ENCODE measurements at places on chromosomes 3 and 15.

GRCh38 chr15:33328106-33328505, 17.3 kb downstream of the RYR3 start:
- no peak for DNase-seq

GRCh38 chr3:42019953-42020260, 58.0 kb upstream of the ULK4 start:
- DNase-seq, result no peak

DNA sequence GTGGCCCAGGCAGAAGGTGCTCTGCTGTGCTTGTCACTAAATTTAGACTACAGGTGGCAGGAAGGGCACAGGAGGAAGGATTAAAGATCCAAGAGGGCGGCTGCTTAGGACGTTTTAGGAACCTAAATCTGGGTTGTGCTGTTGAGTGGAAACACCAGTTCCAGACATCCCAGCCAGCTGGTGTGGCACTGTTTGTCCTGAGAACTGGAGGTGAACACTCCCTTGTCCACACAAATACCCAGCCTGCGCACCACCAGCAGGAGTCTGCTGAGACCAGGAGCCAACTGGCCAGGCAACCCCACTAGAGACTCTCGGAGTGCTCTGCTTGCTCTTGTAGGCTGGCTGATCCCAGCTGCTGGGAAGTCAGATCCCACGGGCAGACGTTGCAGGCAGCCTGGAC, 30.3 kb upstream of the UACA start:
- no peak for DNase-seq

DNA sequence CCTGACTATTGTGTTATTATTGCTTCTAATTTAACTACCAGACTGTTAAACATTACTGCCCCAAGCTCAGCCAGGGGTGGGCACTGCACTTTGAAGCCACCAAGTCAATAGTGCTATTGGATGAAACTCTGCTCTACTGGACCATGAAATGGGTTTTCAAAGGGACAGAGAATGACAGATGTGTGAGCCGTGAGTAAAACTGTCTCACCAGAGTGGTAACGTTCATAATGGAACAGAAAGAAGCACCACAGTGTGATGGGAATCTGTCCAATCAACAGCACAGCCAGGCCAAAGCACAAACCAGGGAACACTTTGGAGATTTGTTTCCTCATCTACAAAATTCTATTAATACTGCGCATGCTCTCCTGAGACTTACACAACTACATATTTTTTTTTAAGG, 171.8 kb upstream of the LPP start:
- no peak for DNase-seq

- no peak for DNase-seq
Observed at GRCh38 chr3:10988001-10988665, 4.4 kb upstream of the SLC6A1 start.

GRCh38 chr3:120062474-120062873, 31.8 kb downstream of the GSK3B start:
- no peak for DNase-seq

DNA sequence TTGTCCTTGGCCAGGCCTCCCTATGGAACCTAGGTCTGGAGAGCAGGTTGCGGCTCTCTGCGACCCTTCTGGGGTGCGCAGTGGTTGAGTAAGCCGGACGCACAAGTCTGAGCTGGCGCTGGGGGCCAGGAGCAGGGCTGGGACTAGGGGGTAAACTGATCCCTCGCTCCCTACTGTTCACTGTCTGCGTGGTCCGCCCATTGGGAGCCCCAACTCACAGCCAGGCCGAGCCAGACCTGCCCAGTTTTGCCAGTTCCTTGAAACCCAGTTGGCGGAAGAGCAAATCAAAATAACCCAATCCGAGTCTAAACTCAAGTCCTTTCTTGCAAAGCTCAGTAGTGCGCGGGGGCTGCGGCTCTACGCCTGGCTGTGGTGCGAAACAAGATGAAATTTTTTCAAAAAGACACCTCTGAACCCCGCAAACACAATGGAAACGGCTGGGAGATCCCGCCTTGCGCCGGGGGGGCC, 17.5 kb downstream of the RGMA start:
- no peak for DNase-seq

Measured in GM04504 (cell line).